ENCODE measurements at places on chromosomes 11 and 22.

- no peak for DNase-seq
Observed at GRCh38 chr11:19279451-19279850, 38.7 kb upstream of the E2F8 start.

GRCh38 chr11:43686207-43686606, 5.7 kb downstream of the HSD17B12 start:
- DNase-seq = no peak

DNA sequence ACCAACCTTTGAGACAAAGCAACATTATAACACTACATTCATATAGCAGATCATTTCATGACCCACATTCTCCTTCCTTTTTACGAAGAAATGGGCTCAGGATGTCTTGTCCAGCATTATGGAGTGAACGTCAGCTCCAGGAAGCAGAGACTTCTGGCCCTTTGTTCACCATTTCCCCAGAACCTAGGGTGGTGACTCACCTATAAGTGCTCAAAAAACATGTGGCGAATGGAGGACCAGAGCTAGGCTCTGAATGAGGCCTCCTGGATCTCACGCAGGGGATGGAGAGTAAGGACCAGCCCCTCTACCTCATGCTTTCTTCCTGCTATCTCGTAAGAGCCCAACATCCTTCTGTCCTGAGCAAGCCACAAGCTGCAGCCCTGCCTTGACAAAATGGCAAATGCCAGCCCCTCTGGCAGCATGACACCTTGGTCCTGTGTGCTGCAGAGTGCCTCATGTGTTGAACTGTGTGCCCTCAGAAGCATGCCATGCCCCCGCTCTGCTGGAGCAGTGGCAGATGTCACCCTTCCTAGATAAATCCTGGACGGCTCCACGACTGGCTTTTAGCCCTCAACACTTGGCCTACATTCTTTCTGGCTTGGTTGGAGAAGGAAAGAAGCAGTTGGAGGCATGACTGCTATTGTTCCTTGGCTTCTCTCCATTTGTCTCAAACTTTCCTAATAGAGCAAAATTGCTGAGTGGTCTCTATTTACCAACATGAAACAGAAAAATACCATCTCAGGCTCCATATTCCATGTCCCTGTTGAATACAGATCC, 6.5 kb upstream of the ST3GAL4 start:
- DNase-seq = no peak

DNA sequence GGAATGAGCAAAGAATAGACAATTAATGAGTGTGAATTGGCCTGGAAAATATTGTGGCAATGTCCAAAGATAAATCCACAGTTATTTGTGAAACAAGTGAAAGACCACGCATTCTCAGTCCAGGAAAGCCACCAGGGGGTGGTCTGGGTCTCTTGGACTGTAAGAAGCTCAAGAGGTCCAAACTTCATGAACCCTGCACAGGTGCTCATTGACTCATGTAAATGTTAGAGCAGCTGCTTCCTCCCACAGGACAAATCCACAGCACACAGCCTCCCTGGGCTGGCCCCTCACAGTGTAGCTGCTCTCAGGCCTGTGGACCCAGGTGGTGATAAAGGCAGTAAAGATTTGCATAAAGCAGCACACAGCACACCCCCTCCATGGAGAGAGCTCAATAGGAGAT, 114.0 kb downstream of the ZNF280B start:
- DNase-seq = no peak

GRCh38 chr11:121039971-121040613, 16.2 kb downstream of the TBCEL start:
- DNase-seq = no peak

Measured in AG09319 (cell line).